Mucosa of gallbladder (tissue), 1 donor: ENCODE measurements at places on chromosomes 16 and 17. TPM values are rescaled to one million over a fixed set of nuclear protein-coding genes. Genes with fewer than 3 reads are reported as not detected.

DNA sequence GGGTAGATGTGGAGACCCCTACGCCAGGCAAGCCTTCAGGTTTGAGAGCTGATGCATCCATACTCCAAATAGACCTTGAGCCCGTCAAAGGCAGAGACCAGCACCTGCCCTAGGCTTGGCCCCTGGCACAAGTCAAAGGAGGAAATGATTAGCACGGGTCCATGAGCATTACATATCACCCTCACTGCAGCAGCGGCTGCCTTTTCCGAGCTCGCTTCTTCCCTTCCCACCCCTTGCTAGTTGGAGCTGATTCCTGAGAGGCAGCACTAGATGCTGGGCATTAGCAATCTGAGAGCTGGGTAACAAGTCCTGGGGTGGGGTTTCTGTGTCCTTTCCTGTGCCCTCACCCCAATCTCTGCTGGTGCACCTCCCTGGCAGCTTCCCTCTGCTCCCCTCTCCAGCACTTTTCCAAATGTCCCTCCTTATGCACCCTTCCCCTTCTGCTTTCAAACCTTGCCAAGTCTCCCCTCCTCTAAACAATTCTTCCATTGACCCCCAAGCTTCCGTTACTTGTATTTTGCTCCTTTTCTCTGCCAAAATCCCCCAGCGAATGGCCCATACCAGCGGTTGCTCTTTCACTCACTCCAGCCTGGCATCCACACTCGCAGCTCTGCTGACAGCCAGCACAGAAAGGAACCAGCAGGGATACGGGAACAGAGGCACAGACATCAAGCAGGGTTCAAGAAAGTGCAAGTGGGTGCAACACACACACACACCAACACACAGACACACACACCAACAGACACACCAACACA is 3.0 kb downstream of the CDRT4 start:
- DNase-seq, result no peak

DNA sequence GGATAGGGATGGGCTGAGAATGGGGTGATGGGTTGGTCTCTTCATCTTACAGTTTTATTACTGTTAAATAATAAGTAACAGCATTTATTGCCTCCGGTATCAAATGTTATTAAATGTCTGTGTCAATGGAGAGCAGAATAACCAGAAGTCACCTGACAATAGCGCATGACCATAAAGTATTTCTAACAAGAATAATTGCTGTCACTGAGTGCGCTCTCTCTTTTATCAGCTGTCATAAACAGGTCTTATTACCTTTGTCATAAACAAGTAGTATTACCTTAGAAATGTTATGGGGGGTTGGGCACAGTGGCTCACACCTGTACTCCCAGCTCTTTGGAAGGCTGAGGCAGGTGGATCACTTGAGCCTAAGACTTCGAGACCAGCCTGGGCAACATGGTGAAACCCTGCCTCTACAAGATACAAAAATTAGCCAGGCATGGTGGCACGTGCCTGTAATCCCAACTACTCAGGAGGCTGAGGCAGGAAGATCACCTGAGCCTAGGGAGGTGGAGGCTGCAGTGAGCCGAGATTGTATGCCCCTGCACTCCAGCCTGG is 120.6 kb downstream of the MAP2K6 start:
- no peak for DNase-seq

DNA sequence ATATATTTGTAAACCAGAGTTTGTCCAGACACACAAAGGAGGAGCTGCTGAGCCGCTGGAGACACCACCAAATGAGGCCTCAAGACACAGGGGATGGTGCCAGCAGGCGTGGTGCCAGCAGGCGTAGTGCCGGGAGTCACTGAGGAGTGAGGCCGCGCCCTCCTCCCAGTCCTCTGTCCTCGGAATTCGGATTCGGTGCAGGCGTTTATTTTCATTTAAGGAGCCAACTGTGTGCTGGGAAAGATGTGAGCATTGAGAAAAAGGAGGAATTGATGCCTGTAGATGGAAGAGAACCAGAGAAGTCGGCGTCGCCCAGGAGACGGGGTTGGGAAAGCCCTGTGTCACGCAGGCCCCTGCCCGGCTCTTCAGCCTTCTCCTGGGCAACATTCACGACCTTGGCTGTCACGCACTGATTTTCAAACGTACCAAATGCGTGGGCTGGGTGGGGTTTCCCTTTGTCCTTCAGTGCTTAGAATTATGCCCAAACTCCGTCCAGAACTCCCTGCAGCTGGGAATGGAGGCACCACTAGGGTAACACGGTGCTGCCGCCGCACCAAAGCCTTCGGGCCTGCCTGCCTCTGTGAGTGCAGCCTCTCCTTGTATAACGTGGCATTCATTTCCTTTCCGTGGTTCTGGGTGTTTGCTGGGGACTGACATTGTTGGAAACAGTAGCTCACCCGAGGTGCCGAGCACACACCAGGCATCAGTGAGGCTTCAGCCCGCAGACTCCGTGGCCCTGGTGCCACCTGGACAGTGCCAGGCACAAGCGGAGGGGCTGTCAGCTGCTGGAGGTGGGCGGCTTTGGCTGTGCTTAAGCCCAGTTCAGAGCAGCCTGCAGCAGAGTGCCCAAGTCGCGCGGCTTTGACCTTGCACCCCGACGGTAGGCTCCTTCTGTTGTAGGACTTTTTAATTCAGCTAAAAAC is 49.0 kb upstream of the CHMP6 start:
- peak; percentile 87 for DNase-seq

DNA sequence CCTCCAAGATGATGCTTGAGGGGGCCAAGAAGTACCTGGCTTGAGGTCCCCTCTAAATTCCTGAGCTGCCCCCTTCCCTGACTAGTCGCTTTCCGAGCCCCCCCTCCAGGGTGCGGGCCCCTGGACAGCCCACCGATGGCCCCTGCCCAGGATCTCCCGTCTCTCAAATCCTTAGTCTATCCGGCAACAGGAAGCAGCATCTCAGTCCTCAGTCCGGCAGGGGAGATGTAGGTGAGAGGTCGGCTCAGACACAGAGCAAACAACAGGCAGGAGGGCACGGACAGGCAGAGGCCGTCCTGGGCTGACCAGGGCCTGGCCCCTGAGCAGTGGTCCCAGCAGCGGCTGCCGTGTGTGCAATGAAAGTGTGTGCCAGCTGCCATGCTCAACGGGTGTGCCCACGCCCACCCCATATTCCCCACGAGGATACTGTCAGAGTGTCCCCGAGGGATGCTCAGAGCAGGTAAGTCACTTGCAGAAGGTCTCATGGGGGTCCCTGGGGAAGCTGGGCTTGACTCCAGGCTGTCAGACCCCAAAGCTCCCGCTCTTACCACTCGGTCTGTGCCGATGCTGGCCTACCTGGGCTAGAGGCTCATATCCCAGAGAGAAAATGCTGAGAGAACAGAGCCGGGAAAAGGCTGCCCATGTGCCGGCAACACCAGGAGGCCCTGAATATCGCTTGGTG is 7.2 kb downstream of the SLC43A2 start:
- no peak for DNase-seq

CIITA gene
- total RNA-seq, result 26.9 TPM

GRCh38 chr16:15970202-15970601 is 20.8 kb downstream of the ABCC1 start:
- DNase-seq, result no peak

GRCh38 chr16:86343796-86344585 is 166.3 kb upstream of the FOXF1 start:
- no peak for DNase-seq

- DNase-seq, result no peak
Observed at GRCh38 chr17:19709841-19710240, 6.5 kb downstream of the SLC47A2 start.
